ENCODE measurements at places on chromosomes 16 and 17.

GRCh38 chr16:381012-381788, 578 bp downstream of the PGAP6 start:
- no peak for DNase-seq

DNA sequence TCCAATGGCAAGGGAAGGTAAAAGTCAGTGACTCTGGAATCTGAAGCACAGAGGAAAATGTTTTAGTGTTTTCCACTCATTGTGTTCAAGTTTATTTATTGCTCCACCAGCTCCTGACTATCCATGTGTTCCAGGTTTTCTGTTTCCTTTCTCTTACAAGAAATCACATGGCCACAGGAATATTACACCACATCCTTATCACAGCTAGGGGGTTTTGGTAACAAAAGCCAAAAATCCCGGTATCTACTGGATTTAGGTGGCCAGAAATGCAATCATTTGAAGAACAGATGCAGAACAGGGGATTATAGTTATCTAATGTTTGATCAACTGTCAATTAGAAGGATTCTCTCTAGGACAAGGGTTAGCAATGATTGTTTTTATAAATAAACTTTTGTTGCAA, 47.9 kb downstream of the STH start:
- no peak for DNase-seq

GRCh38 chr17:879546-880442, 97.6 kb downstream of the MRM3 start:
- DNase-seq, result no peak

- no peak for DNase-seq
Measured at GRCh38 chr17:70278844-70279462, 109.6 kb downstream of the KCNJ2 start.

- DNase-seq, result peak; percentile 53
Measured at GRCh38 chr17:63150994-63151464, 185.0 kb downstream of the TANC2 start.

DNA sequence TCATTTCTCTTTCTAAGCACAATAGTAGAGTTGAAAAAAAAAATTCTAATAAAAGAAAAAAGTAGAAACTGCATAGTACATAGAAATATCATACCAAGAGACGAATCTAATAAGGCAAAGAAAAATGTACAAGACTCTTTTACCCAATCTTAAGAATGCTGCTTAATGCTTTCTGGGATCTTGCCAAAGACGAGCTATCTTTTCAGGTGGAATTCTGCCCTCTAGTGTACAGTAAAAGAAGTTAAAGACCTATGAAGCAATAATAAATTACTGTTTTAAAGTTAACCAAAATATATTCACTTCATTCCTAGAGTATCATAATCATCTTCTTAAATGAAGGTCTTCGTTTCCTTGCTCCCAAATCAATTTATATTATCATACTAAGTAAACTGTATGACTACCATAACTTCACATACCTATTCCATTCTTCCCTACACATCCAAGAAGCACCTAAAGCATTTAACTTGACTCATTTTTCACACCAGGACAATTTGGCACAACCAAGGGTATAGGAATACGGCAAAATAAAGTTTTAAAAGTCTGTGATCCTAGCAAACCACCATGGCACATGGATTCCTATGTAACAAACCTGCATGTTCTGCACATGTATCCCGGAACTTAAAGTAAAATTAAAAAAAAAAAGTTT, 47.7 kb downstream of the CFDP1 start:
- peak; percentile 66 for DNase-seq

DNA sequence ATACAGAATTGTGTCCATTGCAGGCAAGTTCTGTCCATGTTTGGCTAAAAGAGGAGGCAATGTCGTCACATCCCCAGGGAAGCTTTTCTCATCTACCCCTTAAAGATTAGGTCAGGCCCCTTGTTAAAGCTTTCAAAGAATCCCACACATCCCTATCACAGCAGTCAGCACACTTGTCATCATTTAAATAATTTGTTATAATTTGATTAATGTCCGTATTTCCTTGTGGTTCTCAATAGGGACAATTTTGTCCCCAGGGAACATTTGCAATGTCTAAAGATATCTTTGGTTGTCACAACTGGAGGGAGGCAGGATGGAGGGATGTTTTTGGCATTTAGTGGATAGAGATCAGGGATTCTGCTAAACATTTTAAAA, 28.1 kb upstream of the NFAT5 start:
- DNase-seq, result no peak

DNA sequence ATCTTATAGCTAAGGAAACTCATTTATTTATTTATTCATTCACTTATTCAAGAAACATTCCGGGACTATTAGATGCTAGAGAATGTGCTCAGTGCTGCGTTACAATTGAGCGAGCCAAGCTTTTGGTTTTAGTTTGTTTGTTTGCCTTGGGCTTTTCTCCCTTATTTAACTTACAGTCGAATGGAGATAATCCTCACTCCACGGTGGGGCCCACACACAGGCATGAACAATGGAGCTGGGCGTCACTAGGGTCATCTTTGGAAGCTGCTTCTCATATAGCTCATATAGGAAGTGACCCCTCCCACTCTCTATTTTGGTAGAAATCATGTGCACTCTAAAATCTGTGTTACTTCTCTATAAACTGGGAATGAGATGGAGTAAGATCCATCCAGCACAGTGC, 210.0 kb downstream of the TMEM114 start:
- DNase-seq, result no peak

DNA sequence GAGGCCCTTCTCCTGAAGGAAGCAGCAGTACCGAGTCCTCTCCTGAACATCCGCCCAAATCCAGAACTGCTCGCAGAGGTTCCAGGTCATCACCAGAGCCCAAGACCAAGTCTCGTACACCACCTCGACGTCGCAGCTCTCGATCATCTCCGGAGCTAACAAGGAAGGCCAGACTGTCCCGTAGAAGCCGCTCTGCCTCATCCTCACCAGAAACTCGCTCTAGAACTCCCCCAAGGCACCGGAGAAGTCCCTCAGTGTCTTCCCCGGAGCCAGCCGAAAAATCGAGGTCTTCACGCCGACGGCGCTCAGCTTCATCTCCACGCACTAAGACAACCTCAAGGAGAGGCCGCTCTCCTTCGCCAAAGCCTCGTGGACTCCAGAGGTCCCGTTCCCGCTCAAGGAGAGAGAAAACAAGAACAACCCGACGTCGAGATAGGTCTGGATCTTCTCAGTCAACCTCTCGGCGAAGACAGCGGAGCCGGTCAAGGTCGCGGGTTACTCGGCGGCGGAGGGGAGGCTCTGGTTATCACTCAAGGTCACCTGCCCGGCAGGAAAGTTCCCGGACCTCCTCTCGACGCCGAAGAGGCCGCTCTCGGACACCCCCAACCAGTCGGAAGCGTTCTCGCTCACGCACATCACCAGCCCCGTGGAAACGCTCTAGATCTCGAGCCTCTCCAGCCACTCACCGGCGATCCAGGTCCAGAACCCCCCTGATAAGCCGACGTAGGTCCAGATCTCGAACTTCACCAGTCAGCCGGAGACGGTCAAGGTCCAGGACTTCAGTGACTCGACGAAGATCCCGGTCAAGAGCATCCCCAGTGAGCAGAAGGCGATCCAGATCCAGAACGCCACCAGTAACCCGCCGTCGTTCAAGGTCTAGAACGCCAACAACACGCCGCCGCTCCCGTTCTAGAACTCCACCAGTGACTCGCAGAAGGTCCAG, 11.3 kb downstream of the ELOB start:
- DNase-seq, result no peak

DNA sequence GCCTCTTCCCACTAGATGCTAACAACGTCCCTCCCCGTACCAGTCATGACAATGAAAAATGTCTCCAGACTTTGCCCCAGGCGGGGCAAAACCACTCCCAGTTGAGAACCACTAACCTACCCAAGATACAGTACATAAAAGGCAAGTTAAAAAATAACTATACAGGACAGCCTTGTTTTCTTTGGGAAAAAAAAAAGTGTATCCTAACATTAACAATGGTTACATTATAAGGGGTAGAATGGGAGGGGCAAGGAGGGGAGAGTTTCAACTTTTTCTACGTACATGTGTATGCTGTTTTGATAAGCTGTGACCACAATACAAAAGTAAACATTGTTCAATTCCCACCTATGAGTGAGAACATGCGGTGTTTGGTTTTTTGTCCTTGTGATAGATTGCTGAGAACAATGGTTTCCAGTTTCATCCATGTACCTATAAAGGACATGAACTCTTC, 94.9 kb downstream of the TOX3 start:
- DNase-seq, result no peak

- no peak for DNase-seq
Measured at GRCh38 chr17:12667299-12667958, 1.7 kb downstream of the MYOCD start.

DNA sequence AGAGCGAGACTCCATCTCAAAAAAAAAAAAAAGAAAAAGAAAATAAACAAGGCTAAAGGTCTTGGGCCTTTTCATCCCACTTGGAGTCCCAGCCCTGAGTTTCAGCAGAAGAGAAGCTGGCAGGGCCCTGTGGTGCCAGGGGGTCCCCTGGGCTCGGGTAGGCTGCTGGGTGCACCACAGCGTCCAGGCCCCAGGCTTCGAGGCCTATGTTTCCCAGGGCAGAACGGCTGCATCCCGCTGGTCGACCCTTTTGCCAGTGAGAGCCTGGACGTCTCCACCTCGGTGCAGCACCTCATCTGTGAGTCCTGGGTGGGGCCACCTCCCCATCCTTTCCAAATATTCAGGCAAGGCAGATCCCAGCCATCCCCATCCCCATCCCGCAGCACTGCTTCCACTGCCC, 2.2 kb downstream of the TMEM235 start:
- no peak for DNase-seq

- no peak for DNase-seq
Measured at GRCh38 chr17:75834928-75835653, 9.1 kb downstream of the UNC13D start.

- DNase-seq, result no peak
Measured at GRCh38 chr16:56623637-56624036, 1.9 kb upstream of the MT1E start.

- DNase-seq, result no peak
Measured at GRCh38 chr16:78538292-78538691, 438.8 kb downstream of the WWOX start.

DNA sequence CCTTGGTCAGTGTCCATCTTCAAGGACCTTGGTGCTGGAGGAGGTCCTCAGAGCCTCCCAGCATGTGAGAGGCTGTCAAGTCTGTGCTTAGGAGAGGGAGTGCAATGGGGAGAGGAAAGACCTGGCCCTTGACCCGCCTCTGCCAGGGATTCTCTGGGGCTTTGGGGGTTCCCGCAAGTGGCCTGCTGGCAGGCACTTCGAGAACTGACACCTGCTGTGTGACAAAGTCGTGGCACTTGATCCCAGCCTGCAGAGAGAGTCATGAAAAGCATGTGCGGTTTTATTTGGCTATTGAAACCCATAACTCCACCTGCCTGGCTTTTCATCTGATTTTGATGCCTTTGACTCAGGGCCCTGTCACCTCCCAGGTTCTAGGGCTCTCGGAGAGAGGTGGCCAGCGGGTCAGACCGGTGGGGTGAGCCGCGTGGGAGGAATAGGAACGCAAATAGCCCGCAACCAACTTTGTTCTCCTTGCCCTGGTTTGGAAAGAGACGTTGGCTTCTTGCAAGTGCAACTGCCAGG, 42.8 kb upstream of the GSE1 start:
- DNase-seq, result no peak

DNA sequence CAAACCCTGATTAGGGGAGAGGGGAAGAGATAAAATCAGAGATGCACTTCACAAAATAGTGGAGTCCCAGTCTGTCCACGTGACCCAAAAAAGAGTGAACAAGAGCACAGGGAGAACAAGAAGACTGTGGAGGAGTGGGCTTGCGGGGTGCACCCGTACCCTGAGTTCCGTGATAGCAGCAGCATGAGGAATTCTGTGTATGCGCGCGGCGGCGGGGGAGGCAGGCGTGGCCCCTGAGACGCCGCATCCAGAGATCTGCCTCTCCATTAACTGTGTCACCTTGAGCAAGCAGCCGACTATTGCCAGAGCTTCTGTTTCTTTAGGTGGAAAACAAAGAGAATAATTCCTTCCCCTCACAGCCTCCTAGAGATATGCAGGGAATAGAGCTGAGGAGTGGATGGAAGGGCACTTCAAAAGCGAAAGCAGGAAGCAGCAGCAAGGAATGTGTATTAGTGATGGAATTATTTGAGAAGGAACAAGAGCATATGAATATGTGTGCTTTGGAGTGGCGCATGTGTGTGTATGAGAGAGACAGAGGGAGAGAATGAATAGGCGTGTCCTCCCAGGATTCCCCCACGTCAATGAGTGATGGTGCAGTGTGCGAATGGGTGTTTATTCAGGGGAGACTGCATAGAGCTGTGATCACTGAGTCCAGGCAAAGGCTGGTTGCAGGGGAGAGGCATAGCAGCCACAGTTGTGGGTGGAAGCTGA, 10.4 kb upstream of the SOX9 start:
- DNase-seq, result no peak

DNA sequence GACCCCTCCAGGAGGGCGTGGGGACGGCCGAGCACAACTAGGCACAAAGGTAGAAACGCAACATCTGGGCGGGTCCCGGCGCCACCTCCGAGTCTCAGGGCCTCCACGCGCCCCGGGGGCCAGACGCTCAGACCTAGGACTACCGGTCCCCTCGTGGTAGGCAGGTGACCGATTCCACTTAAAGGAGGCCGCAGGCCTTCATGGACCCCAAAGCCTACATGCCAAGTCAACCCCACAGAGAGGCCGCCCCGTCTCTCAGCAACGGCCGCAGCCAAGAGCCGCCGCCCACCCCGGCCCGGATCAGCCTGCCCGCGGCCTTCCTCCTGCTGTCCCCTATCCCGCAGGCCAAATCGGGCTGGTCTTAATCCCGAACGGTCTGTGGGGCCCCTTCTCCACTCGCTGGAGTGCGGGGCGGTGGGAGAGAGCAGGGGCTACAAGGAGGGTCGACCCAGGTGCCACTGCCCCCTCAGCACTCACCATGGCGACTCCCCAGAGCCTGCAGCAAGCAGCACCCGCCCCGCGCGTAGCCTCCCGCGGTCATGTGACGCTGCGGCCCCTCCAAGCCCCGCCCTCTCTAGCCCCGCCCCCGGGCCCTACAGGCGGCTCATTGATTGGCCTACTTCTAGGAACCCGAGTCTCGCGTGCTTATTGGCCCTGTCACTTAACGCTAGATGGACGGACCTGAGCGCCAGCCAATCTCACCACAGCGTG, at the start of gene VPS35:
VPS35 (minus strand) TSS at position 525 of the 711 bp plus-strand sequence; CDS start at position 480, 45 bp downstream.
- peak; percentile 97 for DNase-seq

GRCh38 chr17:50944054-50944901, 78.1 kb upstream of the TOB1 start:
- DNase-seq, result no peak

GRCh38 chr16:73113336-73113735, 65.4 kb upstream of the ZFHX3 start:
- DNase-seq, result no peak
